ENCODE measurements at places on chromosomes 1 and 21.

- DNase-seq, result no peak
Measured at GRCh38 chr1:192579010-192579738, 3.6 kb downstream of the RGS1 start.

DNA sequence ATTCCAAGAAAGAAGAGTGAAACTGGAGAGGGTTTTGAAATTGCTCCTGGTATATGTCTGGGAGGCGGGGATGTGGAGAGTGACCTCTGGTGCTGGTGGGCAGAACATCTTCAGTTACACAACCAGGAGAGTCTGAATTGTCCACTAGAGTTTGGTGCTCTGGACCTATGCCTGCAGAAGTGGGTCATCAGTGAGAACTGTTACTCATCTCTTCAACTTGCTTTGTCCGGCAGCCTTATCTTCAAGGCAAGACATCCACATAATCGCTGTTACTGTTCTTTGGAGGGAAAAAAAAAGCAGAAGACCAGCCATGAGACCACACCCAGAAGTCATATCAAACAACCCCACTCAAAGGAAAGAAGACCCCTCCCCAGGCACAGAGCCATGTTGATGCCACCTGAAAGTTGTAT lies 14.9 kb downstream of the SH2D1B start:
- no peak for DNase-seq

GRCh38 chr1:155975375-155976061 lies 2.8 kb downstream of the ARHGEF2 start:
- no peak for DNase-seq

DNA sequence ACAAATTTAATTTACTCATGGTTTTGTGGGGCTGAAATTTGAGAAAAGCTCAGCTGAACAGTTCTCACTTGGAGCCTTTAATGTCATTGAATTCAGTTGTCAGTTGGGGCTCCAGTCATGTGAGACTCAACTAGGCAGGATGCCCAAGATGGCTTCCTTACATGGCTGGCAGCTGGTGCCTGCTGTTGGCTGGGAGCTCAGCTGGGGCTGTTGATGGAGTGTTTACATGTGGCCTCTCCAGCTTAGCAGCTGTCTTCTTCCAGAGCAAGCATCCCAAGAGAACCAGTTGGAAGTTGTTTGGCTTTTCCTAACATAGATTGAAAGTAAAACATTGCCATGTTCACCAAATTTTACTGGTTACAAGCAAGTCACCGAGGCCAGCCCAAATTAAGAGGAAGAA lies 81.8 kb upstream of the KCNA3 start:
- DNase-seq, result peak; percentile 75

- no peak for DNase-seq
Measured at GRCh38 chr1:175367039-175367758, 174.6 kb upstream of the KIAA0040 start.

- no peak for DNase-seq
Measured at GRCh38 chr1:1752636-1753606, 25.3 kb downstream of the NADK start.

DNA sequence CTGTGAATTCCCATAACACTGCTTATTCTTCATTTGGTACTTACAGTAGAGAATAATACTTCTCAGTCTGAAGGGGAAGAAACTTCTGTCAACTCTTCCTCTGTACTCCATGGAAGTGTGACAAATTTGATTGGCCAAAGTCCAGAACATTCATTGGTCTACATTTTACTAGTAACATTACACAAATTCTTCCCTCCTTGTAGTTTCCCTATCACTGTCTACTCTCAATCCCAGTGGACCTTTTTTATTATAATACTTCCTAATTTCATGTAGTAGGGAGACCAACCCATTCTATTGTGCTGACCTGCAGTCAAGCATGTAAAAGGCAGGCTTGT lies 74.7 kb downstream of the ALG6 start:
- no peak for DNase-seq

DNA sequence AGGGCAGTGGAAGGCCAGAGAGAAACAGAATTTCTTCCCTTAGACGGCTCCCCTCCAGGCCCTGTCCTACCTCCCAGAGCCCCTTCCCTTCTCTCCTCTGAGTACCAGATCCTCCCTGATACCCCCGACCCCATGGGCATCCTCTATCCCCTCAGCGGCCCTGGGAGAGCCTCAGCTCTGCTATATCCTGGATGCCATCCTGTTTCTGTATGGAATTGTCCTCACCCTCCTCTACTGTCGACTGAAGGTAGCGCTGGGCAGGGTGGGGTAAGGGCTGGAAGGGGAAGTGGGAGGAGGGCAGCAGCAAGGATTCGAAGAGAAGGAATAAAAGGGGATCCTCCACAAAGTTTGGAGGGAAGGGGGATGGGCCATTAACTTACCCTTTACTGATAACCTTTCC lies 2.7 kb downstream of the FCER1G start:
- DNase-seq, result no peak

- no peak for DNase-seq
Measured at GRCh38 chr1:40197656-40198055, 36.5 kb downstream of the RLF start.

GRCh38 chr1:207015791-207016190 lies 16.8 kb downstream of the C1orf116 start:
- no peak for DNase-seq

DNA sequence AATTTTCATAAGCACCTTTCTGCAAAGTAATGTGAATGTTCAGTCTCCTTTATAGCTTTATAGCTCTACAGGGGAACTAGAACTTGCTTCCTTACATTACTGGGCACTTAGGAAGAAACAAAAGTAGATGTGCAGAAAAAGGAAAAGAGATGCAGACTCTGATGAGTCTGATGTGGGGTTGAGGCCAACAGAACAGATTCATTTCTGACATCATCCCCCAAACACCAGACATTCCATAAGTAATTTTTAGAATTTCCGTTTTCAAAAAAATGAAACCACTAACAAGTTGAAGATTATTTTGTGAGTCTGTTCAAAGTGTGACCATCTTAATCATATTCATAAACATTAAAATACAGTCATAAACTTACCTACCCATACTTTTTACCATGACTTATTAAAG lies 96.0 kb downstream of the NRIP1 start:
- no peak for DNase-seq

DNA sequence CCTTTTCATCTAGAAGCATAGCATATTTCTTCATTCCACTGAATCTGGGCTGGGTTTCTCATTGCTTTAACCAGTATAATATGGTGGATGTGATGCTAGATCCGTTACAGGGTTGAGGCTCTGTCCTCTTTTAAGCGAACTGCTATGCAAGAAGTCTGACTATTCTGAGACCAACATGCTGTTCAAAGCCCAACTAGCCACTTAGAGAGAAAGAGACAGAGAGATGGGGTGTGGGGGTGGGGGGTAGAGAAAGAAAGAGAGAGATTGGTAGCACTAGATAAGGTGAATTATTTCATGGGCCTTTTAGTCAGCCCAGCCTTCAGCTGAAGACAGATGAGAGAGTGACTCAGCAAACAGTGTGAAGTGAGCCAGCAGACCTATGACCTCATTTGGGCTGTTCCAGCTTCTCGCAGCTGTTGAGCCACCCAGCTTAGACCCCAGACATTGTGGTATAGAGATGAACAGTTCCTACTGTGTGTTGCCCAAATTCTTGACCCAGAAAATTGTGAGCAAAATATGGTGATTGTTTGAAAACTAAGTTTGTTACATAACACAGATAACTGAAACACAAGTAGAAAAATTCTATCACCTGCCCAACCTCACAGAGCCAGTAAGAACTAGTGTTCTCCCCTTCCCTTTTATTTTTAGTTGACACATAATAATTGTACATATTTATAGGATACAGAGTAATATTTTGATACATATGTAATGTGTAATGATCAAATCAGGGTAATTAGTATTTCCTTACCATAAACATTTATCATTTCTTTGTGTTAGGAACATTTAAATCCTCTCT lies 40.7 kb upstream of the PRKACB start:
- peak; percentile 86 for DNase-seq

- DNase-seq, result no peak
Measured at GRCh38 chr1:47623557-47623940, 185.7 kb downstream of the FOXD2 start.

- peak; percentile 40 for DNase-seq
Measured at GRCh38 chr1:41626146-41626545, 141.7 kb upstream of the EDN2 start.

DNA sequence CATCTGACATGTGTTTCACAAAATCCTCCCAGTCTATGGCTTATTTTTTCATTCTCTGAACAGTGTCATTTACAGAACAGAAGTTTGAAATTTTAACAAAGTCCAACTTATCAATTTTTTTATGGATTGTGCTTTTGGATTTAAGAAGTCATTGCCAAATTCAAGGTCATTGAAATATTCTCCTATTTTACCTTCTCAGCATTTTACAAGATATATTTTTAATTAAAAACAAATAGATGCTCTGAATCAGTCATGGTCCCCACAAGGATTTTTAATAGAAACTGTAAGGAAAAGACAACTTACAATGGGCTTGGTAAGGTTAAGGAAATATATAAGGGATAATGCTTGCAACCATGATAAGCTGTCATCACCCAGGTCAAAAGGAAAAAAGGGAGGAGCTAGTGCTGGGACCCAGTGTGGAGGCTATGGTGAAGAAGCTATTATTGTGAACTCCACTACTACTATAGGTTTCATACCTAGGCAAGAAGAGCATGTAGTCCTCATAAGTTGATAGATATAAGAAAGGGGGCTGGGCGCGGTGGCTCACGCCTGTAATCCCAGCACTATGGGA lies 144.5 kb upstream of the KCNJ15 start:
- DNase-seq, result no peak

DNA sequence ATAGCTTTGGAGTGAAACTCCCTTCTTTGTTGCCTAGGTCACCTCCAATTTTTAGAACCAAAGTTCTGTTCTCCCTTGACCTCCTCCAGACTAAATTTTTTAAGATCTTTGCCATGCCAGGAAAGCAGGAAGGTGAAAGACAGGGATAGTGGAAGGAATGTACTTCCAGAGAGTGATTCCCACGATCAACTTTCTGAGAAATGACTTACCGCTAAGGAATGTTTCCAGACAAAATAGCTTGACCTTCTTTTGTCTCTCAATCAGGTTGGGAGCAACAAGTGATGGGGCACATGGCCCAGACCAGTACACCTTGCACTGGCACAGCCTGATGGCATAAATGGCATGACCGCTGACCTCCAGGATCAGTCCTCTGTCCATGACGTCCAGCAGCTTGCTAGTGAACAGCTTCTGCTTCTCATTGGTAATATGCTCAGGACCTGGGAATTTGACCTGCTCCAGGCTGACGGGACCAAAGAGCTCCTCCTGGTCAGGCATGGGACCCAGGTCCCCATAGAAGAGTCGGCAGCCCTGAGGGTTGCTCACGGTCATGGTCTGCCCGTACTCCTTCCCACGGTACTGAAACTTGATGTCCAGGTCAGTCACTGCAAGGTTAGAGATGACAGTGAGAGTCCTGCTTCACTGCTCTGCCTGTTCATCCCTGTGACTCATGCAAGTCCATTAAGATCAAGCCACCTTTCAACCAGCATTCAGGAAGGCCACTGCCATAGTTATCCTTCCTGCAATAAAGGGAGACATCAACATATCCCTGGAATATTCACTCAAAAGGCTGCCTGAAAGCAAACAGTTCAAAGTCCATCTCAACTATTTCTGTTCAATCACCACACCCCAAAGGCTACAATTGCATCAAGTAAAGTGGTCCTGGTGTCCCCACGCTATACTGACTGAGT lies 6.2 kb upstream of the C1orf74 start:
- no peak for DNase-seq

DNA sequence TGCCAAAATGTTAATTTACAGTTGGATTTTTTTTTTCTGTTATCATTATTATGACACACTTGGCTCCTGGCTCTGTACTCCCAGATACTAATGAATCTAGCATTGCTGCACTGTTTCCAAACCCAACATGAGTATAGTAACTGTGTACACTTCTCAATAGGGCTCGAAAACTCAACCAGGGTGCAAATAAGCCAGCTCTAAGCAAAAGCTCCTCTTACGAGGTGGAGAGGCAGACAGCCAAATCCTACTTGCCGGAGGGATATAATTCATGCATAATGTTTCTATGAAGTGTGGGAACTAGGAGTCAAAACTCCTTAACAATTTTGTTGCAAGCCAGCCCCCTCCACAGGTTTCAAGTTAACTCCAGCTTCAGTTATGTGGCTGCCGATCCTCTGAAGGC lies 510.4 kb upstream of the ZP4 start:
- DNase-seq, result no peak

- DNase-seq, result no peak
Measured at GRCh38 chr1:182397653-182398393, 2.6 kb downstream of the TEDDM1 start.

- no peak for DNase-seq
Measured at GRCh38 chr1:209710093-209710492, 5.4 kb downstream of the HSD11B1 start.

DNA sequence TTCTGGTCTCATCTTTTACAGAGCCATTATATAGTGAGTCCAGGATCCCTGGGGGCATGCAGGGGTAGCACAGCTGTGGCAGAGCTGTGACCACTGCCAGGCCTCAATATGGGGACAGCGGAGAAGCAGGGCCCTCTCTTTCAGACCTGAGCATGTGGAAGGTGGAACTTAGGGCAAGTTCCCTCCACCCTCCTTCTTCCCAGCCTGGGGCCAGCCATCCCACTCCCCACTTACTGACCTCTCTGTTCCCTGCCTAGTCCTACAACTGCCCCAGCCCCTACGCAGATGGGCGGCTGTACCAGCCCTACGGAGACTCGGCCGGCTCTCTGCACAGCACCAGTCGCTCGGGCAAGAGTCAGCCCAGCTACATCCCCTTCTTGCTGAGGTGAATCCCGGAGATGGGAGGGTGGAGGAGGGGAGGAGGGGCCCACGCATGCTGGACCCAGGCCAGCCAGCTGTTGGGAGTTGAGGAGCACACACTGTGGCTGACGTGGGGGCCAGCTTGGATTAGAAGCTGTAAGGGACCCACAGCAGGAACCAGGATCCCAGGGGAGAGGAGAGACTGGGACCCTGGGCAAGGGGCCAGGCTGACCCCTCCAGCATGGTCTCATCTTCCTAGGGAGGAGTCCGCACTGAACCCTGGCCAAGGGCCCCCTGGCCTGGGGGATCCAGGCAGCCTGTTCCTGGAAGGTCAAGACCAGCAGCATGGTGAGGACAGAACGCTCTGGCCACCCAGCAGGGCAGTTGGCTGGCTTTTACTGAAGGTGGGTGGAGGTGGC lies 10.7 kb downstream of the PSRC1 start:
- no peak for DNase-seq

DNA sequence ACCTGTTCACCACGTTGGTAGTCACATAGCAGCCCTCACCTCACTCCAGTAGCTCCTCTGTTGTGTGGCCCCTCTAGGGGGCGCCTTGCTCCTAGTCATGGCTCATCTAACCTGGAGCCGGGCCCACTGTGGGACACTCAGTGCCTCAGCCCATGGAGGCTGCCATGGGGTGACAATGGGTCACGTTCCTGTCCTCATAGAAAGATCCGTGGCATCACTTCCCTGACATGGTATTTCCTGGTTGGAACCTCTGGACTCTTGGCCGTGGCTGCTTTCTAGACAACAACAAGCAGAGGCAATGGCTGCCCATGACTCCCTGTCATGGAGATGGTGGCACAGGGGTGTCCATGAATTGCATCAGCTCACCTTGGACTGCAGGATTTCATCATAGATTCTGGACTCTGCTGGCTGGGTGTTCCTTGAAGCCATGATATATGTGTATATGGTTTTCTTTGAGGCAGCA lies 27.5 kb upstream of the SLAMF6 start:
- no peak for DNase-seq

GRCh38 chr1:2442661-2443060 lies 30.3 kb upstream of the PEX10 start:
- DNase-seq, result no peak
